ENCODE measurements at places on chromosomes 3 and 15. TPM values are rescaled to one million over a fixed set of nuclear protein-coding genes. Genes with fewer than 3 reads are reported as not detected.

DNA sequence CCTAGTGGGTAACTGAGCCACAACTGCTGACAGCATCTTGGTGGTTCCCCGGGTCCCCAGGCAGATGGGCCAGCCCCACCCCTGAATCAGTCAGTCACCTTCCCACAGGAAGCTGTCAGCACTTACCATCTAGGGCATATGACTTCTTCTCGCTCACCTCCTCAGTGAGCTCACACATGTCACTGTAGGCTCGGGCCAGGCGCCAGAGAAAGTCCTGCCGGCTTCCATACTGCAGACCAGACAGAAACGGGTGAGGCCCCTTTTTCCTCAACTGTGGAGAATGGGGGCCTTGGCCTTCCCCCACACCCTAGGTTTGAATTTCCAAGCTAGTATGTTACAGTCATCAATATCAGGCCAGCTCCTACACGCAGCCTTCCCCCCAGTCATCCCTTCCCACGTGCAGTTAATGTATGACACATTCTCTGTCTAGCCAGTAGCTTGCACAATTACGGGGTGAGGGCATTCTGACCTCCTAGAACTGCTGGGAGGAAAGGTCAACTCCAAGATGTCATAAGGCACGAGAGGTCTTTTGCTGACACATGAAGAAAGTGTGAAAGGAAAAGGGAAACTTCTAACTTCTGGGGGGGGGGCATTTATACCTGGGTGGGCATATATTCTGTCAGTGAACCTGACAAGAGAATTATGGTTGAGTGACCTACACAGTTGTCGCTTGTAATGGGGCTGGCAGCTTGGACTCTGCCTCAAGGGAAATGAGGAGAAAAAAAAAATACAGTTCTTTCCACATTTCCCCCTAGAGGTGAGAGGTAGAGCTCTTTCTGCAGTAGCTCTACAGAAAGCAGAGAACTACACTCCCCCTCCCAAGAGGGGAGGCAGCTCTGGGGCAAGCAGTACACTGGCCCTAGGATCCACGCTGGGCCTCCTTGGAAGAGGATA lies 10.9 kb downstream of the RMDN3 start:
- DNase-seq: no peak

GRCh38 chr3:185930393-185931107 lies 7.3 kb downstream of the TRA2B start:
- no peak for DNase-seq

- no peak for DNase-seq
Observed at GRCh38 chr3:122063908-122064307, 8.7 kb downstream of the CD86 start.

- DNase-seq: no peak
Observed at GRCh38 chr3:172465281-172465680, 17.0 kb upstream of the GHSR start.

Gene CCDC174
- total RNA-seq: 14.7 TPM

Gene CEMIP
- total RNA-seq: 0.46 TPM

Gene TRPC1
- 18.7 TPM for total RNA-seq

All from cardiac septum (tissue), 1 donor.